Osteoblast (primary cell): ENCODE measurements at places on chromosomes 13 and 19. TPM values are rescaled to one million over a fixed set of nuclear protein-coding genes. Genes with fewer than 3 reads are reported as not detected.

DNA sequence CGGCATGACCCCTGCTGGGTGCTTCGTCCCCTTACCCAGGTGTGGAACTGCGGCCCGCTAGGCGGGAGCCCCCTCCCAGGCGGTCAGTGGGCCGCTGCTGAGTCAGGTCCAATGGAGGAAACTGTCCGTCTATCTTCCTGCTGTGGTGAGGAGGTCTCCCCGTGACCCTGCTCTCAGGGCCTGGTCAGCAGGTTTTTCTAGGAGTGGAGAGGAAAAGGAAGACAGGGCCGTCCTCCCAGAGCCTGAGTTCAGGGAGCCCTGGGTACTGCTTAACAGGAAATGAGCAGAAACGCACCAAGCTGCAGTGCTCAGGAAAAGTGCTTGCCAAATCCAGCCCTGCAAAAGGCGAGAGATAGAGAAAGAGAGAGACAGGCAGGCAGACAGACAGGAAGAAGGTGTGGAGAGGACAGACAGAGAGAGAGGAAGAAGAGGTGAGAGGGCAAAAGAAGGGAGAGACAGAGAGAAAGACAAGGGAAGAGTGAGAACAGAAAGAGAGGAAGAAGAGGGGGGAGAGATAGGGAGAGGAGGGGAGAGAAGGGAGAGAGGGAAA, 10.3 kb downstream of the SH3GL1 start:
- DNase-seq = peak; percentile 80

DNA sequence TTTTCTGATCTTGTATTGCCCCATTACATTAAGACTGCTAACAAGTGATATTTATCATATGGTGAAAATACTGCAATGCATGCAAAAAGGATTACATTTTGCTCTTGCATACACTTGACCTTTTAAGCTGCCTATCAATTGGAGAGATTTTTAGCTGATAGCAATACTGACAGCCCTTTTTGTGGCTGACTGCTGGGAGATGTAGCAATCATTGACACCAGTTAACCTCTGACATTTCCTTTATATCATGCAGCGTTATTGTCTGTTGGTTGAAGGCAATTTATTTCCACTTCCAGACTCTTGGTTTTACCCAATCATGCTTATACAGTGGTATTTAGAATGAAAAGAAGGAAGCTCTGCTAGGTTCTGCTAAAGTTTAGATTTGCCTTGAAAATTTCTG, 364.0 kb downstream of the LMO7 start:
- DNase-seq = no peak

The SERP2 gene
- total RNA-seq = 5.8 and 6.5 TPM in 2 replicates

GRCh38 chr13:59391696-59392095, 772.0 kb downstream of the DIAPH3 start:
- peak; percentile 26 for DNase-seq

- DNase-seq = no peak
Measured at GRCh38 chr13:65217471-65217995, 2012.6 kb downstream of the PCDH9 start.

The ERCC5 gene
- 99.2 and 103 TPM in 2 replicates for total RNA-seq
